ENCODE measurements at places on chromosomes 1 and 21.

GRCh38 chr1:230833511-230833910, 34.8 kb downstream of the C1orf198 start:
- DNase-seq, result no peak

- DNase-seq, result peak; percentile 70
These were observed 76.0 kb downstream of the STUM start for GRCh38 chr1:226624526-226624925.

DNA sequence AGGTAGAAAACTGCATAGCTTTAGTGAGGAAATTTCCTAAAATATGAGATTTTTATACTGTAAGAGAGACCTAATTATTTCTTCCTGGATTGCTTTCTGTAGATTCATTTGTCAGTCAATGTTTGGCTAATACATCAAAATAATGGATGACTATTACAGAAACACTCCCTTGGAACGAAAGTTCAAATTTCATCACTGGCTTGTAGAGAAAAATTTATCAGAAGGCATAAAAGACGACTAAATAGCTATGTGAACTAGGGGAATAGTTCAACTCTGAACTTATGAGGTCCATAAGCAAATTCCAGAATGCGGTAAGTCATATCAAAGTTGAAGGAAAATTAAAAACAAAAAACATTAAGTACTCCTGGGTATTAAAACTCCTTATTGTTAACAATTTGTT, 36.0 kb downstream of the WNT2B start:
- DNase-seq, result no peak

DNA sequence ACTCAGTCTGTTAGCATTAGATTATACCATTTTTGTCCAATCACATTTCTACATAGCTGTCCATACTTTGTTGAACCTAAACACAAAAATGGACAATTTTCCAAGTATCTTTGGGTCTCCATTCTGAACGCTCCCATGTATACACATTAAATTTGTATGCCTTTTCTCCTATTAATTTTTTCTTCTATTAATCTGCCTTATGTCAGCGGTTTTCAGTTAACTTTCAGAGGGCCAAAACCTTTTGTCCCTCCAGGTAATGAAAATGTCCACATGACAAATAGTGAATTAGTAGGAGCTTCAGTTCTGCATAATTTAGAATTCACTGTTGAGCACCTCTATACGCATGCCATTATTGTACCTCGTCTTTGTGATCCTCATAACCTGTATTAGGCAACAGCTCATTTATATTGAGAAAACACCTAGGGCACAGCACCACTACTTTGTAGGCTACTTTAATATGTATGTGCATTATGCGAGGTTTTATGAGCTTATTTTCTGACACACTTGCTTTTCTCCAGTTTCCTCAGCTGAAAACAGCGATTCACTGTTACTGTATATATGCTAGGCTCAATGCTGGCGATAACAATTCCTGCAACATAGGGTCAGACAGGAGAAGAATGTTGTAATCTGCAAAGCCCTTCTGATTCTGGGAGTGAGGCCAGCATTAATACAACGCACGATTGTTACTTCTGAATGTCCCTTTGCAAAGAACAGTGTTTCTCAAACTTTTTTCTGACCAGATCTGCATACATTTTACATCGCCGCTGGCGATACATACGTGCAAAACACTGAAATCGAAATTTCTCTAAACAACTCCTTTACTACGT, 1.1 kb upstream of the ABCD3 start:
- DNase-seq, result peak; percentile 48

DNA sequence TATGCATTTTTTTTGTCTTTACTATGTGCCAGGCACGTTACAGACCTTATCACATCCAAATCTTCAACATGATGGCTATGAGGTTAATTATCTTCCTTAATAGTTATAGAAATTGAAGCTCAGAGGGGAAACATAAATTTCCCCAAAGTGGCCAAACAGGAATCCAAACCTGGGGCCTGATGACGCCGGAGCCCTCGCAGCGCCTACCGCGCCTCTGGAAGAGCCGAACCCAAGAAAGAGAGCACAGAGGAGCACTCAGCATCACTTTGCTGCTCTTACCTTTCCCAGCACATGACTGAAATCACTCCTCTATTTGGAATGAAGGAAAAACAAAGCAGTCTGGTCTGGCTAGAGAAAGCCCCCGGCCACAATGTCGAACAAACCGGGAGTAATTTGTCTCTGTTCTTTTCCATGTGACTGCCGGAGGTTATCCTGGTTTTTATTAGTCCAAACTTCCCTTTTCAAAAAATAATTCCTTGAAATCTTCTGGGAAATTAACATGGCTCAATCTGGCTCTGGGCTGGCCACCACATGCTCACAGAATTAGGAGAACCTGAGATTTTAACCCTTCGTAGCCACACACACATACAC, 195.5 kb downstream of the ADSS2 start:
- no peak for DNase-seq

DNA sequence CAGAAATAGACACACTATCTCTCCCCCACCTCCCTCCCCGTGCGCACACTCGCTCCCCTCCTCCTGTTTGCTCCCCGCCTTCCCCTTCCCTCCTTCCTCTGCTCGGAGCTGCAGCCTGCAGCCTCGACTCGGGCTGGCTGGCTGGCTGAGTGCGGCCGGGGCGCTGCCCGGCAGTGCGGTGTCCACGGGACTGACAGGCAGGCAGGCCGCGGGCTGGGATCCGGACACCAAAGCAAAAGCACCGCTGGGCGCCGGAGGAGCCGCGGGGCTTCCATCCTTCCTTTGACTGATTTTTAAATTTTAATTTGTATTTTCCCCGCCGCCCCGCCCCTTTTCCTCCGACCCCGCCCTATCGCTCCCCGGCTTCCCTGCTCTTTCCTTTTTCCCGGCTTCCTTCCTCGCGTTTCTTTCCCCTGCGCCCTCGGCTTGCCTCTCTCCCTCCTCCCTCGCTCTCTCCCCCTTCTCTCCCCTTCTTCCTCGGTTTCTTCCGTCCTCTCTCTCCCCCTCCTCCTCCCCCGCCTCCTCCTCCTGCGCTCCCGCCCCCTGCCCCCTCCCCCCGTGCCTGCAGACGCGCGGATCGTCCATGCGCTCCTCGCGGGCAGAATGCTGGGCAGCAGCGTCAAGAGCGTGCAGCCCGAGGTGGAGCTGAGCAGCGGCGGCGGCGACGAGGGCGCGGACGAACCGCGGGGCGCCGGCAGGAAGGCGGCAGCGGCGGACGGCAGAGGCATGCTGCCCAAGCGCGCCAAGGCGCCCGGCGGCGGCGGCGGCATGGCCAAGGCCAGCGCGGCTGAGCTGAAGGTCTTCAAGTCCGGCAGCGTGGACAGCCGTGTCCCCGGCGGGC, 109.4 kb downstream of the NAV1 start:
- DNase-seq, result peak; percentile 54

GRCh38 chr1:118717893-118718292, 270.2 kb downstream of the TBX15 start:
- no peak for DNase-seq

GRCh38 chr1:236181059-236181458, 38.7 kb downstream of the GPR137B start:
- DNase-seq, result no peak

DNA sequence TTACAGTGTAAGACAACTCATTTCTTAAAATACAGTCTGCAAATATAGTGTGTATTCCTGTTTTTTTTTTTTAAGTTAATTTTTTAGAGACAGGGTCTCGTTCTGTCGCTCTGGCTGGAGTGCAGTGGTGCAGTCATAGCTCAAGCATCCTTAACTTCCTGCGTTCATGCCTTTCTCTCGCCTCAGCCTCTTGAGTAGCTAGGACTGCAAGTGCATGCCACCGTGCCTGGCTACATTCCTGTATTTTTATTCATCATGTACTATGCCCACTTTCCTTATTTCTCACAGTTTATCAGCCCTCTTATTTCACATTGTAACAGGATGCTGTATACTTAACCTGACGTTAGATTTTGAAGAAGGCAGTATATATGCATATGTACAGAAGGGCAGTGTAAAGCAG, 26.7 kb downstream of the MIER1 start:
- DNase-seq, result peak; percentile 3

- no peak for DNase-seq
These were observed 116.6 kb downstream of the HS2ST1 start for GRCh38 chr1:87030740-87031690.

DNA sequence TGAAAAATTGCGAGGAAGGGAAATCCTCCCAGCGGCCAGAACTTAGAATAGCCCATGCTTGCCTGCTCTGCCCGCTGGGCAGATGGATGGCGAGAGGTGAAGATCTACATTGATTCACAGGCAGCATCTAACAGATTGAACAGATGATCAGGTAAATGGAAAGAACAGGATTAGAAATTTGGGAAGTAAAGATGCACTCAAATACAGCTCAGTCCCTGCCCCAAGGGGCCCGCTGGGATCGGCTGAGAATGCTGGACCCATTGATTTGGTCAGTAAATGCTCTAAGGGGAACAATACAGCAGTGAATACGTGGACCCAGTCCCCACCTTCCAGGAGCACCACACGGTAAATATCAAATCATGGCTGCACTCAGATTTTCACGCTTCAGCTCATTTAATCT, 248.2 kb downstream of the MATN1 start:
- DNase-seq, result no peak

DNA sequence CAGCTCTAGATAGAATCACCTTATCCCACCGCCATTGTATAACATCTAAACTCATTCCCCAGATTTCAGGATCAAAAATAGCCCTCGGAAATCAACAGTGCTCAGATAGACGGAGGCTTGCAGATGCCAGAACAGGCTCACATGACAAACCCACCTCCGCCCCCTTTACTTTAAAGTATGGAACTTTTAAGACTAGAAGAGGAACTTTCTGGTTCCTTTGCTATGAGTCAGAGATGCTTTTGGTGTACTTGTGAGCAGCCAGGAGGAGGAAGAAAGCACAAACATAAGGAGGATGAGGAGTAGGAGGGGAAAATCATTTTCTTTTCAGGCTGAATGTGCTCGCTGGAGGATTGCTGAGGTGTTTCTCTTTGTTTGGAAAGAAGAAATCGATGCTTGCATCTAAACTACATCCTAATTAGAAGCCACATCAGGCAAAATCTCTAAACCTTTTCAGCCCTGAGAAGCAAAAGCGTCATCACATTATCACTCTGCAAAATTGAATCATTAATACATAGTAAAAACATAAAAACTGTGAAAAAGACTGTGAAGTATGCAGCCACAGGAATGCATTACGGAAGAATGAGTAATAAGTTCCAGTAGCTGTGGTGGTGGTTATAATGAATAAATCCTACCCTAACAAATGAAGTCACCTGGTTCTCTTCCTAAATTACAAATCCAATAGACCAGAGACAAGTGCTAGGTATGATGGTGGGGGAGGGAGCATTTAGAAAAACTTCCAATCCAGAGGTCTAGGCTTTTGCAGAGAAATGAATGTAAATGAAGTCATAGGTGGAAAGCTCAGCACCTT, 251.3 kb downstream of the KCNH1 start:
- DNase-seq, result peak; percentile 25

GRCh38 chr1:234660536-234661316, 50.7 kb upstream of the IRF2BP2 start:
- no peak for DNase-seq

- peak; percentile 67 for DNase-seq
These were observed 24.4 kb downstream of the TBX15 start for GRCh38 chr1:118963456-118964430.

GRCh38 chr1:165402517-165403111, 42.3 kb downstream of the RXRG start:
- DNase-seq, result no peak

- peak; percentile 81 for DNase-seq
These were observed at the start of gene GNG12 for GRCh38 chr1:67832737-67833601. GNG12 (minus strand) TSS chr1:67833467; CDS start chr1:67707686, 125,781 bp downstream.

GRCh38 chr1:228958121-228958520, 222.8 kb downstream of the RHOU start:
- DNase-seq, result no peak

DNA sequence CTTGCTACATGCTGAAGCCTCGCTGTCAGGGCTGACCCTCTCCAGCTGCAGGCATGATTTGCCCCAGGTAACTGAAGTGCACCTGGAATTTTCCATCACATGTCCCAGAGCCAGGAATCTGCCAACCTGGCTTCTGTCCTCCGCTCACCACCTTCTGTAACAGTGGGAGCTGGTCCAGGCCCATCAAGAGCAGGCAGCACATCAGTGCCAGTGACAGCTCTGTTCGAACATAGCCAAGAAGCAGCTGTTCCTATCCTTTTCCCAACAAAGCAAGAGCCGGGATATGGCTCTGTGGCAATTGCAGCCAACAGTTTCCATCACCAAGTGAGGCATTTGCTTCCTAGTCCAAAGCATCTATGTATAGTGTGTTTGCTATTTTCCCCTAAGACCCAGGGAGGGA, 42.2 kb upstream of the KANK4 start:
- no peak for DNase-seq

GRCh38 chr1:162538815-162539431, 22.6 kb upstream of the UAP1 start:
- peak; percentile 62 for DNase-seq

DNA sequence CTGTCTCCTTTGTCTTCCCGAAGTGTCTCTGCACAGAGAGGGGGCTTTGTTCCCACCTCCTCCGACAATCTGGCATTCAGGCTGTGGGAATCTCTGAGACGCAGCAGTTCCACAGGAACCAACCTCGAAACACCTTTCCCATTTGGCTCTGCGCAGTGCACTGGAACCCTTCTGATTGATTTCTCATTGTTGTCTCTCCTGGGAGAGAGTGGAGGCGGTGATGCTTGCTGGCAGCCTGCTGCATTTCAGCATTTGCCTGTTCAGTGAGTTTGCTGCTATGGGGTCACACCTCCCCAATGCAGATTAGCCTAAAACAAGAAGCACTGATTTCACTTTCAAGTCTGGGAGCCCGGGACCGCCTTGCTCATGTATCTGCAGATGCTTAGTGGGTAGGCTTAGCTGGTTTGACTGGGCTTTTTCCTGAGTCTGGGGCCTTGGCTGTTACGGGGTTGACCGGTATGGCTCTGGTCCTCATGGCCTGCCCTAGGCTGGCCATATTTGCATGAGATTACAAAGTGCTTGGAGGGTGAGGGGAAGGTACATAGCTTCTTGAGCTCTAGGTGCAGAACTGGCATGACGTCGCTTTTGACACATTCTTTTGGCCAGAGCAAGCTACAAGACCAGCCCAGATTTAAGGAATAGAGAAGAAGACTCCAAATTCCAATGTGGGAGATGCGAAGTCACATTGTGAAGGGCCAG, 695.3 kb downstream of the PTPRU start:
- DNase-seq, result no peak

DNA sequence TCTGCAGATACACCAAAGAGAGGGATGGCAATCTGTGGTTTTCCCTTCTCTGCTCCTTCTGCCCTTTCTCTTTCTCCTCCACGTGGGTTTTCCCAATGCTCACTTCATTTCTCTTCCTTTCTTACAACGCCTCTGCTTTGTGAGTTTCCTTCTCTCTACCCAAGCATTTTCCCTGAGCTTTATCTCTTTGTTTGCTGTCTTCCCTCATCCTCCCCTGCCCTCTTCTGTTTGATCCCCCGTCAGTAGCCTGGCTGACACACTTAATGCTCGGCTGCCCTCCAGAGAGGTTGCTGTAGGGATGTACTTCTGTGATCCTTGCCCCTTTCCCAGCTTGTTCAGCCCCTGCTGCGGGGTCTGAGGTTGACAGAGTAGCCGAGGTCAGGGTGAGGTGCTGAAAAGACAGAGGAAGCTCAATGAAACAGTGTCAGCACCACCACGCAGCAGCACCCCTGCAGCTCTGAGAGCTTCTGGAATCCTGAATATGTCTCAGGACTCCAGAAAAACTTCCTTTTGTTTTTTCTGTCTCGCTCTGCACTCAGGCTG, 6.0 kb downstream of the EDARADD start:
- DNase-seq, result no peak

All from AG08395 (cell line).